ENCODE measurements at places on chromosomes 3 and 15. TPM values are rescaled to one million over a fixed set of nuclear protein-coding genes. Genes with fewer than 3 reads are reported as not detected.

GRM7 gene
- polyA plus RNA-seq, result 0.02 TPM

ZBBX gene
- not detected for polyA plus RNA-seq

CCDC54 gene
- not detected for polyA plus RNA-seq

FSD2 gene
- 0.03 TPM for polyA plus RNA-seq

SHF gene
- polyA plus RNA-seq, result 4.3 TPM

SIAH2 gene
- polyA plus RNA-seq, result 20.0 TPM

SACM1L gene
- 28.2 TPM for polyA plus RNA-seq

CSNK1G1 gene
- 3.0 TPM for polyA plus RNA-seq

GRCh38 chr3:168094877-168095610 is 680 bp downstream of the GOLIM4 start:
- H3K36me3 ChIP-seq, result no peaks in the 10 kb centered on the region
- H3K4me1 ChIP-seq, result peaks cover 21% of the 10 kb centered on the region
- peak overlapping the region; percentile 97 for H3K27ac ChIP-seq
- peak overlapping the region; percentile 82 for H3K4me3 ChIP-seq
- DNase-seq, result peak; percentile 91

DNA sequence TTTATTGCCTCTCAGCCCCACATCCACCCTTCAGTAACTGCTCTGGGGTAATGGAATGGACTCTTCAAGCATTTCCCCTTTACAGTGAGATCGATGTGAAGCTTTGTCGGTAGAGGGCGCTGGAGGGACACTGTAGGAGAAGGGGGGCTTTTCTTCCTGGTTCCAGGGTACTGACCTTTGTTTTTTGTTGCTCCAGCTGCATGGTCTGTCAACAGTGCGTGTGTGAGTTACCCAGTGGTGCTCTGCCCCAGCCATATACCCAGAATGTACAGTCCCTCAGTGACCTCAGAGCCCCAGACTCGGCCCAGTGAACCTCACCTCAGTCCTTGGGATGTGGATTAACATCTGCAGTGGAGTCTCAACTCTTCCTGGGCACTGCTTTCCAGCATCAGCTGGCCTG is 180.3 kb upstream of the TSC22D2 start:
- no peaks in the 10 kb centered on the region for H3K4me1 ChIP-seq
- H3K36me3 ChIP-seq, result no peaks in the 10 kb centered on the region
- H3K27ac ChIP-seq, result no peak overlapping the region
- H3K4me3 ChIP-seq, result no peak overlapping the region

DNA sequence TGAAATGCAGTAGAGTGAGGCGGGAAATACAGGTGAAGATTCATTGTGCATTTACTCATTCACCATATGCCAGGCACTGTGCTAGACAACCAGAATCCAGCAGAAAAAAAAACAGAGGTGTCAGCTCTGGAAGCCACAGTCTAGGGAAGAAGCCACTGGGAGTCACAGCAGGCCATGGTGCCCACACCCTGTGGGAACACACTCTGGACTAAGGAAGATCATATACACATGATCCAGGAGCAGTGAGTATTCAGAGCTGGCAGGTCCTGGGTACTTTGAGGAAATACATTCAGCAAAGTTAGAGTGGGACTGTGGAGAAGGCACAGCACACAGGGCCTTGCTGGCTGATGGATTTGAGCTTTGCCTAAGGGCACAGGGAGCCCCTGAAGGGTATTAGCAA is 14.8 kb downstream of the FAM240A start:
- H3K27me3 ChIP-seq, result no peaks in the 10 kb centered on the region
- no peak for DNase-seq
- H3K36me3 ChIP-seq, result no peaks in the 10 kb centered on the region
- H3K4me3 ChIP-seq, result no peak overlapping the region
- no peak overlapping the region for H3K27ac ChIP-seq
- peaks cover 9% of the 10 kb centered on the region for H3K4me1 ChIP-seq

DNA sequence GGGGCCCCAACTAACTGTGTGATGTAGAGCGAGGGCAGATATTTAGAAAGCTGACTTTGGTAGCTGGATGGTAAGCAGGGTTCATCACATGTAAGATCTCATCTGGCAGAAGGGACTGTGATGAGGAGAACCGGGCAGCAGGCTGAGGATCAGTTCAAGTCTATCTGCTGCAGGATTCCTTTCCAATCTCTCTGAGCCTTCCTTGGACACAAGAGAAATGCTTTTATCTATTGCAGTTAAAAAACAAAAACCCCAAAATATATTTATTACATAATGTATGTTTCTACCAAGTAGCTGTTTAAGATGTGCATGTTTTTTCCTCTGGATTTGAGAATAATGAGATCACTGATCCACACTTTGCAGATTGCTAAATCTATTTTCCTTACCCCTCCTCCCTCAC is 411.5 kb downstream of the RAP2B start:
- H3K36me3 ChIP-seq, result no peaks in the 10 kb centered on the region
- H3K4me3 ChIP-seq, result no peak overlapping the region
- DNase-seq, result no peak
- H3K4me1 ChIP-seq, result no peaks in the 10 kb centered on the region
- H3K27ac ChIP-seq, result no peak overlapping the region

DNA sequence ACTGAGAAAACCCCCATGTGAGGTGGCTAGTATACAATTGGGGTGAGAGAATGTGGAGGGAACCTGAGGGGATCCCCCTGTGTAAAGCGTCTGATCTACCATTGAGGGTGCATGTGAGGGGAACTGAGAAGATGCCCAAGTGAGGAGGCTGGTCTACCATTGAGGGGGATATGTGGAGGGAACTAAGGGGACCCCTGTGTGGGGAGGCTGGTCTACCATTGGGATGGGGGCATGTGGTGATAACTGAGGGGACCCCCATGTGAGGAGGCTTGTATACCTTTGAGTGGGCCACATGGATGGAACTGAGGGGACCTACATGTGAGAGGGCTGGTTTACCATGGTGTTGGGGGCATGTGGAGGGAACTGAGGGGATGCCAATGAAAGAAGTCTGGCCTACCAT is 160.8 kb downstream of the FBLN2 start:
- no peaks in the 10 kb centered on the region for H3K27me3 ChIP-seq
- no peaks in the 10 kb centered on the region for H3K36me3 ChIP-seq
- no peaks in the 10 kb centered on the region for H3K4me1 ChIP-seq
- no peak overlapping the region for H3K27ac ChIP-seq
- peak; percentile 17 for DNase-seq
- H3K4me3 ChIP-seq, result no peak overlapping the region

DNA sequence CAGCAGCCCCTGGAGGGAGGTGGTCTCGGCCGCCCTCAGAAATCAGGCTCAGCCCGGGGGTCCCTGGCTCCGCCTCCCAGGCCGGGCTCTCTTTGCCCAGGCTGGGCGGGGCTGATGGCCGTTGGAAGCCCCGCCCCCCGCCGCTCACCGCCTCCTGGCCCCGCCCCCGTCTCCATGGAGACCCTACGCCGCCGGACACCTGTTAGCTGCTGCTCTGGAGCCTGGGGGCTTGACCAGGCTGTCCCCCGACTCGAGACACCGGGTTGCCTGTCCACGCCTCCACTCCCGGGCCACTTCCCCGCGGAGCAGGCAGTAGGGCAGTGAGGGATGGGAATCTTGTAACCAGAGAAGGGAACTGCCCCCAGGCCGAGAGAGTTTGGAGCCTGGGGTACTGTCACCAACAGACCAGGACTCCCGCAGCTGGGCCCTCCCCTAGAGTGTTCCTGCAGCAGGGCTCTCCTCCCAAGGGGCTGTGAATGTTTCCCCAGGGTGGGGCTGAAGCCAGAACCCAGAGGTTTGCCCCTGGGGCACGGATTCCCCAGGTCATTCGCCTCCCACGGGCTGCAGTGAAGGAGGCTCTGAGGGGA is 27.8 kb upstream of the RPL32 start:
- H3K27ac ChIP-seq, result no peak overlapping the region
- H3K36me3 ChIP-seq, result no peaks in the 10 kb centered on the region
- peak; percentile 85 for DNase-seq
- H3K4me1 ChIP-seq, result peaks cover 26% of the 10 kb centered on the region

GRCh38 chr3:45453083-45453482 is 64.7 kb downstream of the LARS2 start:
- peaks cover 4% of the 10 kb centered on the region for H3K4me1 ChIP-seq
- H3K27me3 ChIP-seq, result no peaks in the 10 kb centered on the region
- no peak for DNase-seq
- no peak overlapping the region for H3K27ac ChIP-seq

GRCh38 chr3:169966951-169967915 is 626 bp downstream of the SEC62 start:
- H3K36me3 ChIP-seq, result no peaks in the 10 kb centered on the region
- DNase-seq, result no peak
- H3K4me3 ChIP-seq, result peak overlapping the region; percentile 72
- no peaks in the 10 kb centered on the region for H3K27me3 ChIP-seq
- peak overlapping the region; percentile 96 for H3K27ac ChIP-seq

DNA sequence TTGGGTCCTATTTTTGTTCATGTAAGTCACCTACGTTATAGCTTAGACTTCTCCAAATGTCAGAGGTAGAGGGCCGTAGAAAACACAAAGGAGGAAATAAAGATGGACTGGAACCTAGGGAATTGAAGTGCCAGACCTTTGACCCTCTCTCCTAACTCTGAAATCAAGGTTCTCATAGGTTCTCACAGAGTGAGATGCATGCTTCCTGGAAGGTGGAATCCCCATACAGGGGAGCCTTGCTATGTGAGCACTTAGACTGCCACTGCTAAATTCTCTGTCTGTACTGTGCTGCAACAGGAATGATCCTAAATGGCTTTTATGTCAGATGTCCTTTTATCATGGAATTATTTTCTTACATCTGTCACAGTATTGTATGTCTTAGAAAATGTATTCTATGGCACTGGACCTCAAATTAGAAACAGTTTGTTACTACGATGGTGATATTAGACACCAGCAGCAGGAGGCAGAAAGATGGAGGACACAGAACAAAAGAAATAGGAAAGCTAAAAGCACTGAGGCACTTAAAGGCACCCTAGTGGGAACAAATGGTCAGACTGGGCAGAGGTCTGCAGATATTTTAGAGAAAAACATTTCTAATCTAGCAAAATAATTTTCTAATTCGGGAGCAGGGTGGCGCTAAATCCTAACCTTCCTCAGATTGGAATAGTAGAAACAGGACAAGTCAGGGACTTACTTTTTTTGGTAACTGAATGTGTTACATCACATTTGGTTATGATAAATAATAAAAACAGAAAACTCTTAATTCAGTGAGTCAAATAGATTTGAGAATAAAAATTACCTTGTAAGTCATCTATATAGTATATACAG is 60.2 kb upstream of the CDAN1 start:
- DNase-seq, result no peak
- H3K36me3 ChIP-seq, result peaks cover 18% of the 10 kb centered on the region
- H3K4me3 ChIP-seq, result no peak overlapping the region
- H3K4me1 ChIP-seq, result no peaks in the 10 kb centered on the region
- no peak overlapping the region for H3K27ac ChIP-seq
- H3K27me3 ChIP-seq, result no peaks in the 10 kb centered on the region

- DNase-seq, result no peak
- no peaks in the 10 kb centered on the region for H3K36me3 ChIP-seq
- H3K4me1 ChIP-seq, result no peaks in the 10 kb centered on the region
- H3K27ac ChIP-seq, result peak overlapping the region; percentile 59
Observed at GRCh38 chr3:131819381-131820055, 215.3 kb downstream of the CPNE4 start.

- H3K36me3 ChIP-seq, result no peaks in the 10 kb centered on the region
- H3K4me3 ChIP-seq, result no peak overlapping the region
- H3K27me3 ChIP-seq, result no peaks in the 10 kb centered on the region
- no peak overlapping the region for H3K27ac ChIP-seq
- no peaks in the 10 kb centered on the region for H3K4me1 ChIP-seq
Observed at GRCh38 chr3:36172699-36173098, 207.6 kb upstream of the STAC start.

- DNase-seq, result no peak
- H3K27ac ChIP-seq, result no peak overlapping the region
- H3K4me3 ChIP-seq, result no peak overlapping the region
- no peaks in the 10 kb centered on the region for H3K27me3 ChIP-seq
Observed at GRCh38 chr3:52931889-52932288, 34.5 kb upstream of the STIMATE start.

DNA sequence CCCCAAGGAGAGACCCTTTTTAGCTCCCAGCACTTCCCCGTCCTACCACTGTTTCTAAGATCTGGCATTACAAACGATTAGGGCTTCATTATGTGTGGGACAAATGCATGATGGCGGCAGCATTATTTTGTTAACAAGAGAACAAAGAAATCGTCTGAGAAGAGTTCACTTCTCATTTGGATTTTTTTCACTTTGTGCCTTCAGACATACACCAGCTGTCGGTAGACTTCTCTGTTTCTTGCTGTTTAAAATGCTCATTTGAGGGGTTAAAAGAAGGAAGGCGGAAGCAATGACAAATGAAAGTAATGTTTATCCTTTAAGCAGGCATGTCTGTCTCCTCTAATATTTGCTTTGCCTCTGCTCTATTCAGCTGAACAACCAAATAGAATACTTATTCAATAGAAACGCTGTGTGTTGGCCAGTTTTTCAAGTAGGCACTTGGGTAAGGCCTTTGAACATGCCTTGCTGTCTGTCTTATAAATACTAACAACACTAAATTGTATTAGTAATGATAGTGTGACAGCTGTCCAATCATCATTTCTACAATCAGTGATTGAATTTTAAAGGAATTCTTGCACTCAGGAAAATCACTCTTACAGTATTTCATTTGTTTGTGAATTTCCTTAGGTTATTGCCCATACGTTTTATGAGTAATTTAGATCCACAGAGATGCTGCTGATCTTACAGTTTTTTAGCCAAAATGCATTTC is 382.4 kb downstream of the IL5RA start:
- H3K27me3 ChIP-seq, result no peaks in the 10 kb centered on the region
- no peaks in the 10 kb centered on the region for H3K4me1 ChIP-seq
- no peaks in the 10 kb centered on the region for H3K36me3 ChIP-seq
- no peak overlapping the region for H3K27ac ChIP-seq

DNA sequence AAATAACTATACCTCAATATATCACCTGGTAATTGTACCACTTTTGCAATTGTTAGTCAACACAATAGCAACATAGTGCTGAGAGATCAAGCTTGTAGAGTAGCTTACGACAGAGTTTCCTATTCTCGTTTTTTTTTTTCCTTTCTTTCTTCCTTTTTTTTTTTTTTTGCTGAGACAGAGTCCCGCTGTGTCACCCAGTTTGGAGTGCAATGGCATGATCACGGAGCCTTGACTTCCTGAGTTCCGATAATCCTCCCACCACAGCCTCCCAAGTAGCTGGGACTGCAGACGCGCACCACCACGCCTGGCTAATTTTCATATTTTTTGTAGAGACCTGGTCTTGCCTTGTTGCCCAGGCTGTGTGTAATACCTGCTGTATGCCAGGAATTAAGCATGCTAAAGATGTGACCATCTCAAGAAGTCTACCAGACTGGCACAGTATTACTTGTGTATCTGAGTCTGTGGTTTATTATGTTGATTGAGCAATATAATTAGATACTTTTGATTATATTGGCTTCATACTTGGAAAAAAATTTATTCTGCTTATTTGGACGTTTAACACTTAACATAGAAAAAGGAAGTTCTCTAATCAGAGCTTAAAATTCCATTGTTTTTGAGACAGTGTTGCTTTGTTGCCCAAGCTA is 3.0 kb downstream of the SELENOT start:
- peak overlapping the region; percentile 70 for H3K4me3 ChIP-seq
- peaks cover 66% of the 10 kb centered on the region for H3K4me1 ChIP-seq
- peak; percentile 67 for DNase-seq
- H3K27ac ChIP-seq, result peak overlapping the region; percentile 93

GRCh38 chr3:152360302-152360701 is 91.6 kb downstream of the MBNL1 start:
- no peak overlapping the region for H3K27ac ChIP-seq
- no peaks in the 10 kb centered on the region for H3K27me3 ChIP-seq
- no peaks in the 10 kb centered on the region for H3K36me3 ChIP-seq
- H3K4me3 ChIP-seq, result no peak overlapping the region
- no peak for DNase-seq

GRCh38 chr15:100861511-100861991 is 18.1 kb upstream of the ALDH1A3 start:
- no peaks in the 10 kb centered on the region for H3K4me1 ChIP-seq
- H3K4me3 ChIP-seq, result no peak overlapping the region
- no peaks in the 10 kb centered on the region for H3K27me3 ChIP-seq
- H3K27ac ChIP-seq, result no peak overlapping the region

Measured in spleen (tissue), 13 donors.